ENCODE measurements at places on chromosomes 1 and 21.

DNA sequence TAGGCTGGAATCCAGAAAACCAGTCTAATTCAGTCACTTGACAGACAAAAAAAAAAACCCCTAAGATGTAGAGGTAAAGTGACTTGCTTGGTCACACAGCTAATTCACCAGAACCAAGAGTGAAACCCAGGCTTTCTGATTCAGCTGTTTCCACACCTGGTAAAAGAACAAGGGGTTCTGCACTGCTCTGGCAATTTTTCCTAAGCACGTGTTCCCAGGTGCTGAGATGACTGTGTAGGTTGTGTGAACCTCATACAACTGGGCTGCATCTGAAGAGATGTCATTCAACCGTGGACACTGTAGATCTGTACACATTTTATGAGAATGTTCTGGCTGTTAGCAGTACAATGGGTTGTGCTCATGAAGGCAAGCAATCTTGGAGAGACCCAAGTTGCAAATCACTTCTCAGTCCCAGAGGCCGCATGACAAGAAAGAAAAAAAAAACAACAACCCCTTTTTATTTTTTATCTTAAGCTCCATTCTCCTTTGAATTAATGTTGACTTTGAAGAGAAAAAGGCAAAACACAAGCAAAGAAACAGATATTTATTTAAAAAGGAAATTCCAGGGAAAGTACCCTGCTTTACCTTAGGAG lies 95.4 kb downstream of the INTS7 start:
- DNase-seq = peak; percentile 24

- no peak for DNase-seq
Observed at GRCh38 chr1:211236633-211237320, 22.4 kb upstream of the RCOR3 start.

DNA sequence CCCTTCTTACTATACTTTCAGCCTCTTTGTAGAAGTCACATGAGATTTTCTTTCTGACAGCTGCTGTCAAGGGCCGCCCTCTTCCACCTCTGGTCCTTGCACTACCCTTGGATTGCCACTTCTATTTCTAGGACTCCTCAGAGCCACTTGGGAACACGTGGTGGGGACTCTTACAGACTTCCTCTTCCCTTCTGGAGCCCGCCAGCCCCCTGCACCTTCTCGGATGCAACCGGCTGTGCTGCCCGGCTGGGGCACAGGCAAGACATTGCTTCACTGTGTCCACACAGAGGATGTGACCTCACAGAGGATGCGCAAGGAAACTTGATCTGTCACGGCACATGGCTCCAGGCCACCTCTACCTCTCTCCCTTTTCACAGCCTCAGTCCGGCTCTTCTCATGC lies 2.4 kb upstream of the IKBKE start:
- no peak for DNase-seq

GRCh38 chr1:47646676-47647075 lies 208.8 kb downstream of the FOXD2 start:
- DNase-seq = no peak

DNA sequence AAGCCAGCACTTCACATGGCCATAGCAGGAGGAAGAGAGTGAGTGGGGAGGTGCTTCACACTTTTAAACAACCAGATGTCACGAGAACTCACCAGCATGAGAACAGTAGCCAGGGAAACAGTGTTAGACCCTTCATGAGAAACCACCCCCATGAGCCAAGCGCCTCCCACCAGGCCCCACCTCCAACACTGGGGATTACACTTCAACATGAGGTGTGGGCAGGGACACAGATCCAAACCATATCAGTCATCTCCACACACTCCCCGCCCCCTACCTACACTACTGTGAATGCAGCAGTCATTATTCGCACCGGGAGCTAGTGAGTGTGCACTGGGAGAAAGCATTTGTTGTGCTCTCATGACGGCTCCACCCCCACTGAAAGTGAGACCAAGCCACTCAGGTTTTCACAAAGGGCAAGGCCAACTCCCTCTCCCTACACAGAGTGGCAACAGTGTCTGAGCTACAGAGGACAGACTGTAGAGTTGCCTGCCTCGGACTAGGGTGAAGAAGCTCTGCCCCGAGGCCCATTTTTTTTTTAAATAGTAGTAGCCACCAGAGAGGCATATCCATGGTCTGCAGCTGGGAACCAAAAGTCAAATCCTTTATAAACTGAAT lies 125.6 kb downstream of the BARHL2 start:
- no peak for DNase-seq

DNA sequence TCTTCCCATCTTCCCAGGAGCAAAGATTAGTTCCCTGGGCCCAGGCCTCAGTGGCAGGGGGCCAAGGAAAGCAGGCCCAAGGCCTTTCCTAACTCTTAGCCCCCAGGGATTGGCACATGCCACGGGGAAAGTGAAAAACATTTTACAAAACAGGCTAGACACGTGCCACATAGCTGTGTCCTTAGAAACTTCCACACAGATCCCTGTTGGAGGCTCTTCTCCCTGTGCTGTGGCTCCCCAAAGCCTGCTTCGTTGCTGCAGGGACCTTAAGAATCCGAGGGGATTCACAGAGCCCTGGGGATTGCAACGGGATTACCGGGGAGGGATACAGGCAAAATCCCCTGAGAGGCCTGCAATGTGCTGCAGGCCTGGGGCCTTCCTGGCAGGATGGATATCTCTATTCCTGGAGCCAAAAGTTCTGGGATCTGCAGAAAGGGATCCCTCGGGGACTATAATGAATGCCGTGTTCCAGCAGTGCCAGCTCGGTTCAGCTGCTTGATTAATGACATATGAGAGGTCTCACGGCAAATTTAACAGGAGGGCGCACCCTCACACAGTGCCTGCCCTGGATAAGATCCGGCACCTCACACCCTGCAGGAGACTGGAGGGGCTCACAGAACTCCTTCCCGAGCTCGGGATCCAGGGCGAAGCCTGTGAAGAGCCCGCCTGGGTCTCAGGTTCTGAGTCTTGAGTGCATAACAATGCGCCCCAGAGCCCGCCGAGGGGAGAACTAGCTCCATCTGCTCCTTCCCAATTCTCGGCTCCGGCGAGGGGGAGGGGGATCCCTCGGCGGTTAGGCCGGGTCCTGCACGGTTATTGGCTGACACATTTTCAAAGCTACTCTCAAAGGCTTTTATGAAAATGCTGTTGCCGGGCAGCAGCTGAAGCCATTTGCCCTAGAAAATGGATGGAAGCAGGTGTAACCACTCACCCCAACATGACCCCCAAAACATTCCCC lies 15.3 kb upstream of the RGS8 start:
- no peak for DNase-seq
